Right lobe of liver (tissue), 6 donors: ENCODE measurements at places on chromosomes 2 and 18.

GRCh38 chr2:99389946-99390345, 52.8 kb downstream of the EIF5B start:
- no peak for DNase-seq

- no peak for DNase-seq
Observed at GRCh38 chr18:57446322-57446721, 11.1 kb downstream of the ONECUT2 start.

- no peak for DNase-seq
Observed at GRCh38 chr2:67214585-67215185, 182.4 kb upstream of the ETAA1 start.

- no peak for DNase-seq
Observed at GRCh38 chr2:40041422-40042382, 262.6 kb upstream of the THUMPD2 start.
